Stimulated activated CD4-positive, alpha-beta T cell treated with anti-CD3 and anti-CD28 coated beads, Interleukin-12 subunit alpha, Interleukin-12 subunit beta, amount 100 ng/mL, for 4 hours (primary cell): ENCODE measurements at places on chromosomes 16 and 17.

GRCh38 chr17:73744411-73744810 is 100.2 kb upstream of the SDK2 start:
- no peak for DNase-seq

GRCh38 chr16:60463986-60464385 is 1572.3 kb downstream of the CDH8 start:
- no peak for DNase-seq

DNA sequence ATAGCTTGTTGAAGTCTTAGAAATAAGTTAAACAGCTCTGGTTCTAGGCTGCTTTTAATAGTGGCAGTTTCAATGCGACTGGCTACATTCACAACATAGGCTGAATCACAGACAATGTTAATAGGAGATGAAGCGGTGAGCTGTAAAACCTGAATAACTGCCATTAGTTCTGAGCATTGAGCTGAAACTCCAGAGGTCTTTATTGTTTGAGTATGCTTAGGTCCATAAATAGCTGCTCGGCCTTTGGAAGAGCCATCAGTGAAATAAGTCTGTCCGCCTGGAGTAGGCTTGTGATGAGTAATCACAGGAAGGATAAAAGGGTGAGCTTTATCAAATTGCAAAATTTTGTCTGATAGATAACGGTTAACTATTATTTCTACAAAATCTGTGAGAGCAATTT is 9.4 kb upstream of the ZNF689 start:
- DNase-seq: no peak

DNA sequence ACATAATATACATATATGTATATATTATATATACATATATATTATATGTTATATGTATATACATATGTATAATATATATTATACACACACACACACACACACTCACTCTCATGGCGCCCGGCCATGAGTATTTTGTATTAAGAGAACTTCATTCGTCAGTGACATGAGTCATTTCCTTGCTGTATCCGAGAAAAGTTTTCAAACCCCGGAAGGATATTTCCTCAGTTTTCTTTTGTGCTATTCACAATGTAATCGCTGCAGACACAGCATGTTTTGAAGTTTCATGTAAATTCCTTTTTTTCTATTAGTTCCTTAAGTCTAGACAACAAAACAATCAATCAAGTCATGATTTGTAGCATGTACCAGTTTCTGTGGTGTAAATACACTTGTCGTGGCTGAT is 33.3 kb downstream of the OR1D5 start:
- no peak for DNase-seq

DNA sequence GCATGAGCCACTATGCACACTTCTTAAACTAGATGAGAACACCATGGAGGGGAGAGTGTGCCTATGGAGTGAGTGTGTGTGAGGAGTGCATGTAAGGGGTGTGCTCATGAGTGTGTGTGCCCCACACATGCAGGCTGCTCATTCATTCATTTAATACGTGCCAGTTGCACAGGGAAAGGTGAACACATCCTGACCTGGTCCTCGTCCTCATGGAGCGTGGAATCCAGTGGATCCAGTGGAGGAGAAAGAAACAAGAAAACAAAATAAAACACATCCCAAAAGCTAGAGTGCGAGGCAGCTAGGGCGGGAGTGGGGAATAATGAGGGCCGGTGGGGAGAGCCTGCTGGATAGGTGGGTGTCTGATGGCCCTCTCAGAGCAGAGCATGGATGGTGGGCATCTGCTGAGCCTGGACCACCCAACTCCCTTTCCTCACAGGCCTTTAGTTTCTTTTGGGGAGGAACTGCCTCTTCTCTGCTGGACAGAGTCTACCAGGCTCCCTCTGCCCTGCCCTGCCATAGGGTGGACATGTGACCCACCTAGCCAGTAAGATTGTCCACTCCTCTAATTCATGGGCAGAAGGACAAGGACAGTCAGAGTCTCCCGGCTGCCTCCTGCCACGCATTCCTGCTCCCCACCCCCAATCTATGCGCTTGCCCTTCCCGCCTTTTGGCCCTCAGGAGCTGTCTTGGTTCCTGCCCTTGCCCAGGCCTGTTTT is 204.3 kb downstream of the RAB11FIP4 start:
- DNase-seq: no peak

- no peak for DNase-seq
These were observed 8.7 kb upstream of the SDK2 start for GRCh38 chr17:73652886-73653480.
